ENCODE measurements at places on chromosomes 5 and 9.
A peak's percentile ranks its signal among the peaks of the same experiment; 100 is the strongest.

DNA sequence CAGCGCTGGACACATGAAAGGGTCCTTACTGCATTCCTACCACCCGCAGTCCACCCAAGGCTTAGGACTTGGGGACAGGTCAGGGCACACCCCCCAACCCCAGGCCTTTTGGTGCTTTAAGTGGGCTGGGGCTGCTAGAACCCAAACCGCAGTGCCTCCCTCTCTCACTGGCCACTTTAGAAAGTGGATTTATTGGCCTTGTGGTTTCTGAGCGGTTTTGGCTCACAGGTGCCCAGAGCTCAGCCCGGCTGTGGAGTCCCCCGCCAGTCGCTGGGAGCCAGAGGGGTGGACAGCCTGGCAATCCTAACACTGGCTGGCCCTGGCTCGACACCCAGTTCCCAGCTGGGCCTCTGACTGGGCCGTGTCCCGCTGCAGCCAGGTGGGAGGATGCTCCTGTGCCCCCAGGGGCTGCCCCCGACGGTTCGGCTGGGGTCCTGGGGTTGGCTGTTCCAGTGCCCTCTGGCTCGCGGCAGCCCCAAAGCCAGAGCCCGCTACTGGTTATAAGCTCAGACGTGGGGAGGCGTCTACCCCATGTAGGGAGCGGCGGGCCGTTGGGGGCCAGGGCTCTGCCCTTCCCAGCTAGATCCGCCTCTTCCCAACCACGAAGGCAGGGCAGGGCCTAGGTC lies 65.2 kb upstream of the RNU6ATAC start:
- no peak for DNase-seq

DNA sequence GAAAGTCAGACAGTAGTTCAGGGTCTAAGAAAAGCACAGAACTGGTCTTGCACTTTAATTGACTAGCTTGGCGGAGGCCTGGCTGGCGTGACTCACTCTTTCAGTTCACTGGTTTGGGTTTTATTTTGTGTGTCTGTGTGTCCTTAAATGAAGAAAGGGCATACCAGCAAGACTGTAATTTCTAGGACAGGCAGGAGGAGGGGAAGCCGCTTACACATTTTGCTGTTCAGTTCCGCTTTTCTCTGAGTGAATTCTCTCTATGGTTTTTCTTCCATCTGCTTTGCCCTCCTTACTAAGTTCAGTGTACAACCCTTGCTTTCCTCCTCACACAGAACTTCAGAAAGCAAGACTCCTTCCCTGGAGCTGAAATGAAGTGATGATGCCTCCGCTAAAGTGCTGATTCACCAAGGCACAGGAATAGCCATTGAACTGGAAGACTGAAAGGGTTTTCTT lies 150.8 kb downstream of the MEF2C start:
- no peak for DNase-seq

DNA sequence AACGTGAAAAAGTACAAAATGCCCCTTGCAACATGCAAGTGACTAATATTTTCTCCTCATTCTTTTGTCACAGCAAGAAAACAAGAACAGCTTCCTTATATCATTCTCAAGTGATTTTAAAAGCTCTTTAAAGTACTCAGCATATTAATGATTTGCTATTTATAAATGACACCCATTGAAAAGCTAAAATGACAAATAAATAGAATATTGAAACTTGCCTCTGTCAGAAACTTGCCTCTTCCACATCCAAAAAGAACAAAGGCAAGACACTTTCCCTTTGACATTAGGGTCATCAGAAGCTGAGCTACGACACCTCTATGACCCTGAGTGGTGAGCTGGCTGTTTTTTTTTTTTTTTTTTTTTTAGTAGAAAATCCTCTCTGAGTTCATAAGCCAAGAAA lies 339.6 kb upstream of the ITGA1 start:
- DNase-seq, result no peak

- no peak for DNase-seq
Measured at GRCh38 chr9:107737987-107738743, 248.6 kb upstream of the KLF4 start.

- no peak for DNase-seq
Measured at GRCh38 chr5:76944638-76945037, 8.2 kb upstream of the CRHBP start.

- DNase-seq, result peak; percentile 20
Measured at GRCh38 chr5:33588654-33589372, 148.0 kb downstream of the TARS1 start.

- no peak for DNase-seq
Measured at GRCh38 chr5:52132053-52132452, 655.7 kb upstream of the ITGA1 start.

GRCh38 chr5:40682154-40683017 lies 2.7 kb downstream of the PTGER4 start:
- DNase-seq, result no peak

DNA sequence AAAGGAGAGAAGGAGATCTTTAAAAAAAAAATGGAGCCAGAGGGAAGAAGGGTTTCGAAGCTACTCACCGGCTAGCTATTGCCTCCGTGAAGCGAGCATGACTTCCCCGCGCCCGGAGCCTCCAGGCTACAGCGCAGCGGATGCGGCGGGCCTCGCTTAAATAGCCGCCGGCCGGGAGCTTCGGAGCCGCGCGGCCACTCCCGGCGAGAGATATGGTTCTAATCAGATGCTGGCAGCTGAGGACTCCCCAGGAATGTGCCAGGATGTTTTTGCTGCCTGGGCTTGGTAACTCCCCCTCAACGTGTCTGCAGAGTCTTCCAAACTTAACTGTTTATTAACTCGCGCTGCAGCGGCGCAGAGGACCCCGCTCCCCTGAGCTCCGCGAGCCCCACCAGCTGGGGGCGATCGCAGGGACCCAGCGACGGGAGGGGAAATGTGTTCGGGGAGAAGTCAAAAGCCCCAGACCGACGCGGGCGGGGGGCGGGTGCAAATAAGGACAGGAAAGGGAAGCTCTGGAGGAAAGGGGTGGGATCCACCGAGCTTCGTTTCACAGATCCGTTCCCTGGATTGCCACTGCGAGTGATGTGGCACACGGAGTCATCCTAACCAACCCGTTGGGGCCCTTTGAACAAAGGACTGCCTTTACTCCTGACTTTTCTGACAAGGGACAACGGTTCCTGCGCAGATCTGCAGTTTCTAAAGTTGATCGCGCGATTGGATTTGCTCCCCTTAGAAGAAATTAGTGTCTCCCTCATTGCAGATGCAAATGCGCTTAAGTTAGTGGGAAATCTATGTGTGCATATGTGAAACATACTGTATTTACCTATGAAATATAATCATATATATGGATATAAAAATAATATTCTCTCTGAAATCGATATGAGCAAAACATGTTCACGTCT lies at the start of gene DAB2:
TSS of gene DAB2 (minus strand) at position 245 of the 902 bp plus-strand sequence. CDS start 30,660 bp downstream, outside the sequence.
- DNase-seq, result peak; percentile 52

DNA sequence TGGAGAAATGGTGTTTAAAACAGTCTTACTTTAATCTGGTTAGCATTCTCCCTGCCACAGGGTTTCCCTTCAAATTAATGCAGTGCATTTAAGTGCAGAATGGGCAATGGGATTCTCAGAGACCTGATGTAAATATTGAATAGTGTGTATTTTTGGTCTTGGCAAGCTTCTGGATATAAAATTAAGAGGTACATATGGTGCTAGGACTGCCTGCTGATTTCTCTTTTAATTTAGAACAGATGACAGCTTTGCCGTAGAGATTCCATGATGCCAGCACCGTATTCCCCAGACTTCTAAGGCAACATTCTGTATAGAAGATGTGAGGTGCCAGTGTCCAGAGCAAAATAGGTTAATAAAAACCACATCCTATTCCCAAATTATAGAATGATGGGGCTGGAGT lies 1.9 kb downstream of the MTAP start:
- no peak for DNase-seq

- DNase-seq, result no peak
Measured at GRCh38 chr5:25701936-25702335, 1057.2 kb upstream of the CDH10 start.

DNA sequence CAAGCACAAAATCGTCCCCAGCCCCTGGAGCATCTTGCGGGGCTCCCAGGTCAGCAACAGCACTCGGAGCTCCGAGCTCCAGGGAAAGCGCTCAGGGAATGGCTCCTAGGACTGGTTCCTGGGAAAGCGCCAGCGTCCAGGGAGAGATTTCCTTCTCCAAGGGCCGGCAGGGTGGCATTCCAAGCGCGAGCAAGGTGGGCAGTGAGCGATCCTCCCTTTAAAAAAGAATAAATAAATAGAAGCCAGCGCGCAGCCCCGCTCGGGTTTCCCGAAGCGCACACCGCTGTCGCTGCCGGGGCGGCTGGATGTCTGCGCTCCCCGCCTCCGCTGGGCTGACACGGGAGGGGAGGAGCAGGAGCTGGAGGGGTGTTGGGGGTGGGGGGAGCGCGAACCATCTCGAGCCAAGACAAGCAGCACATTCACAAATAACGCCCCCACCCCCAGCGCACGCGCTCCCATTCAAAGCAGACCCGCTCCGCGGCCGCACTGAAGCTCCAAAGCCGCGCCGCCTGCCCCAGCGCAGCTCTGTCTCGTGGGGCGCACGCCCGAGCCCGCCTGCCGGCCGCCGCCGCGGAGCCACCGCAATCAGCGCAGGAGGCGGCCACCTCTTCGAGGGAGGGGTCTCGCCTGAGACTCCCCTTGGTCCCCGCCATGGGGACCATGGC lies 327.4 kb downstream of the SH3GL2 start:
- DNase-seq, result no peak

DNA sequence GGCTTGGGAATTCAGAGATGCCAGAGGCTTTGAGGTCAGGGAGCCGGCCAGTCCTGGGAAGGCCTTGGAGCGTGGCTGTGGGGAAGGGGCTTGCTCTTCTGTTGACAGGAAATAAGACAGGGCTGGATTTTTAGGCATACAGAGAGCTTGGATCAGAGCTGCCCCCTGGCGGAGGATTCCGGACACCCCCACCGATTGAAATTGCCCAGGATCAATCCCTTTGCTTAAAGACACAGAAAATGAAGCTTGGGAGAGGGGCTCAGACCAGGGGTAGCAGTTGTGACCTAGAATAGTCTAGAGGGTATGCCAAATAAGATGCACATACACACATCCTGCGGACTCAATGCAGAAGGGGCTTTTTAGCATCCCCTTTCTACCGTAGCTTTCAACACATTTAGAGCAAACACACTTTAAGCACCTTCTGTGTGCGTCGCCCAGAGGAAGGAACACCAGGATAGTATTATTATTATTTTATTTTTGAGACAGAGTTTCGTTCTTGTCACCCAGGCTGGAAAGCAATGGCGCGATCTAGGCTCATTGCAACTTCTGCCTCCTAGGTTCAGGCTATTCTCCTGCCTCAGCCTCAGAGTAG lies 1.7 kb upstream of the NTMT1 start:
- DNase-seq, result peak; percentile 12

DNA sequence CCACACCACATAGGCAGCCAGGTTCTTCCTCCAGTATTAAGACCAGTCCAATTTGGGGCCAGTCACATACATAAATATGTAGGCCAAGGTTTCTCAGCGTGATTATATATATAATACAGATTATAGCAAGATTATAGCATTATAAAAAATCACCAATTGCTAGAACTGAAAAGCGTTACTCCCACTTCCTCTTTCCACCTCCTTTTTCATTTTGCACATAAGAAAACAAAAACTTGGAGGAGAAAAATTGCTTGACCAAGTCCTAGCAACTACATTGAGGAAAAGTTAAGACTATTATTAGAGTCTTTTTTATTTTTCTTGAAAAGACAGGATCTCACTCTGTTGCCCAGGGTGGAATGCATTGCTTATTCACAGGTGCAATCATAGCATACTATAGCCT lies 262.7 kb upstream of the KCNN2 start:
- DNase-seq, result no peak

DNA sequence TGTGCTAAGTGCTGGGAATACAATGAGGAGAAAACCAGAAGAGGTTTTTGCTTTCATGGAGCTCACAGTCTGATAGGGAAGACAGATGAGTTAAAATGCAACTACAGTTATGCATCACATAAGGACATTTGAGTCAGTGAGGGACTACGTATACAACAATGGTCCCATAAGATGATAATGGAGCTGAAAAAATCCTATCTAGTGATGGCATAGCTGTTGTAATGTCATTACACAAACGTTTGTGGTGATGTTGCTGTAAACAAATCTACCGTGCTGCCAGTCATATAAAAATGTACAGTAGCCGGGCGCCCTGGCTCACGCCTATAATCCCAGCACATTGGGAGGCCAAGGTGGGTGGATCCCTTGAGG lies 110.1 kb upstream of the RAD23B start:
- DNase-seq, result no peak

- no peak for DNase-seq
Measured at GRCh38 chr5:96783326-96783725, 24.4 kb downstream of the ERAP1 start.

DNA sequence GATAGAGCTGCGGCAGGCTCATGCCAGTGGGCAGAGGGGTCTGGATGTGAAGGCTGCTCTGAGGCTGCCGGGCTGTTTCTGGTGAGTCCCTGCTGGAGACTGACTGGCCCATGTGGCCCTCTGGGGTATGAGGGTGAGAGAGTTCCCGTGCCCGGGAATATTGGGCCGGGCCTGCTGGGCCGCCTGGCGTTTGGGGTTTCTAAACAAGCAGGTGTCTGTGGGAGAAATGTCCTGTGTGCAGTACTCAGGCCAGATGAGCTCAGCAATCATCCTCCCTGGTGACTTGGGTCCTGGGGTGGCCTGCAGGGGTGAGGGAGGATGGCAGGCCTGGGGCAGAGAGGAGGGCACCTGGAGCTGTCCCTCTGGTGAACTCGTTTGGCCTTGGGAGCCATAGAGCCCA lies 74.9 kb downstream of the MACROH2A1 start:
- DNase-seq, result no peak

DNA sequence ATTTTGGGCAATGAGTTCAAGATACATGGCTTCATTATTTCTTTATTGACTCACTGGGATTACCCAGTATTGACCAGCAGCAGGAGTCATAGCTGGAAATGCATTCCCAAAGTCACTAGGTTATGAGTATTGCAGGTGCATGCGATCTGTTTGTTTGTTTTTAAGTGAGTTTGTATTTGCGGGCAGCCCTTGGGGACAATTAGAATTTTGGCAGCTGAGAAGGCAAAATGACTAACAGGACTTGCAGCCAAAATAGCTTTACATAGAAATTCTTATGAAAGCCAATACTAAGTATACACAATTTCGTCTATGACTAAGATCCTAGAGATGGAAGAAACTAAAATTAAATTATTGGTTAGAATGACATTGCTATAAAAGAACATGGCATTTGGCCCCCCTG lies 18.1 kb upstream of the RGMB start:
- no peak for DNase-seq

DNA sequence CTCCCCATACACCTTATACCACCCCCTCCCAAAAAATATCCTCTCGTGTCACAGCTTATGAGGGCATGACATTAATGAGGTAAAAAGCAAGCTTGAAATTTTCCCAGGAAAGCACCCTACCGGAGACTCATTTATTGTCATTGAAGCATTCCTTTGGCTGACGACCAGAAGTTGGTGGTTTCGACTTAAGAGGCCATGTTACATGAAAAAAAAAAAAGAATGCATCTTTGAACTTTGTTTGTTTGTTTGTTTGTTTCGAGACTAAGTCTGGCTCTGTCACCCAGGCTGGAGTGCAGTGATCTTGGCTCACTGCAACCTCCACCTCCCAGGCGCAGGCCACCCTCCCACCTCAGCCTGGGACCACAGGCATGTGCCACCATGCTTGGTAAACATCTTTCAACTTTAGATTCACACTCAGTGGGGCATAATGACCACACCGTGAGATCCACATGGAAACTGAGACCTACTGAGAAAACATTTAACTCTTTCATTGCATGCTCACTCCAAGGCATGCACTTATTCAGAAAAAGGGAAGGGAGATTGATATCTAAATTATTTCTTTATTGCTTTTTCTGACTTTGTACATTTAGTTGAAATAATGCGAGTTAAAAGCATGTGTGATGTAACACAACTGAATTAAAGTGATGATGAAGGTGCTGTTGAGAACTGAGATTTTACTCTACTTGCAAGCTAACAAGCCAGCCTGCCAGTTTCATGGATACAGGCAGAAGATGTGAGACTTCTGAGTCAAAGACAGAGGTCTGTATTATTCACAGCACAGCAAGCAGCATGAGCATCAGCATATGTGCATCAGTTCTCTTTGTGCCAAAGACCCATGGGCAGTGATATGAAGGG lies 5.1 kb upstream of the RAB14 start:
- DNase-seq, result no peak

Data from NCI-H526 treated with DMSO at 0.1 percent for 48 hours (cell line).